Purkinje cell (primary cell): ENCODE measurements at places on chromosomes 11 and 22. TPM values are rescaled to one million over a fixed set of nuclear protein-coding genes. Genes with fewer than 3 reads are reported as not detected.

OSBP2 gene
- 9.6 and 13.5 TPM in 2 replicates for polyA plus RNA-seq

GLYAT gene
- not detected in 2 replicates for polyA plus RNA-seq

OR4A16 gene
- polyA plus RNA-seq: not detected in 2 replicates

FIBIN gene
- polyA plus RNA-seq: 1.1 and 1.5 TPM in 2 replicates

CPT1A gene
- polyA plus RNA-seq: 2.6 and 2.9 TPM in 2 replicates

RFPL1 gene
- not detected in 2 replicates for polyA plus RNA-seq

GAB4 gene
- polyA plus RNA-seq: not detected in 2 replicates
